ENCODE measurements at places on chromosomes 13 and 19.

DNA sequence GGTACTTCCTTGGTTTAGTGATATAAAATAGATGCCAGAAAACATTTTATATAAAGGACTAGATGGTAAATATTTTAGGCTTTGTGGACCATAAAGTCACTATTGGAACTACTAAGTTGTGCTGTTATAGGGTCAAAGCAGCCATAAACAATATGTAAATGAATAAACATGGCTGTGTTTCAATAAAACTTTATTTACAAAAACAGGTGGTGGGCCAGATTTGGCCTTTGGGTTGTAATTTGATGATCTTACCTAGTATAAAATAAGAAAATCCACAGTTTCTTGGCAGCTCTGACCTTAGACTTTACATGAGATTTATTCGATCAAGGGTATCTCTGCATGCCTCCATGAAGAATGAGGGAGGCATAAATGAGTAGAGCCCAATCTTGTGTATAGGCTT lies 232.0 kb upstream of the PCDH9 start:
- DNase-seq: no peak

GRCh38 chr19:41746593-41747227 lies 8.6 kb upstream of the CEACAM6 start:
- DNase-seq: peak; percentile 23

- DNase-seq: no peak
Measured at GRCh38 chr19:43688059-43688701, 18.2 kb upstream of the PLAUR start.

- DNase-seq: no peak
Measured at GRCh38 chr19:52673014-52673413, 34.9 kb upstream of the ZNF83 start.

GRCh38 chr19:17347361-17347760 lies 10.0 kb downstream of the GTPBP3 start:
- no peak for DNase-seq

DNA sequence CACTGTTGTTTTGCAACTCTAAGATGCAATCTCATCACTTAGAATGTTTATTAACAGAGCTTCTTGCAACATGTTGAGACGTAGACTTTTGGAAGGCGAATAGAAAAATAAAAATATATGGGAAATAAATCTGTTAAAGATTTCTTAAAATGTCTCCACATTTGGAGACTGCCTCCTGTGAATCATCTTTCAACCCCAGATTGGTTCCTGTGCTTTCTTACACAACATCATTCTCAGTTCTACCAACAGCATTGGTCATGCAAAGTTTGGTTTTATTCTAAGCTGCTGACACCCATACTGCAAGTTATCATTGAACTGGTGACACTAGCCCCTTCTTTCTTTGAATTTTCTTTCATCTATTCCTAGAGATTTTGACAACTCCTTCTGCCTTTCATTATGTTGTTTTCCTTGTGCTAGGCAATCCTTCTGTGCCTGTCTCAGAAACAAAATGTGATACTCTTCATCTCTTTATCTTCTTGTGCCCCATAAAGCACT lies 1.6 kb upstream of the IGFL3 start:
- no peak for DNase-seq

GRCh38 chr13:33180122-33180804 lies 105.3 kb downstream of the STARD13 start:
- DNase-seq: no peak

DNA sequence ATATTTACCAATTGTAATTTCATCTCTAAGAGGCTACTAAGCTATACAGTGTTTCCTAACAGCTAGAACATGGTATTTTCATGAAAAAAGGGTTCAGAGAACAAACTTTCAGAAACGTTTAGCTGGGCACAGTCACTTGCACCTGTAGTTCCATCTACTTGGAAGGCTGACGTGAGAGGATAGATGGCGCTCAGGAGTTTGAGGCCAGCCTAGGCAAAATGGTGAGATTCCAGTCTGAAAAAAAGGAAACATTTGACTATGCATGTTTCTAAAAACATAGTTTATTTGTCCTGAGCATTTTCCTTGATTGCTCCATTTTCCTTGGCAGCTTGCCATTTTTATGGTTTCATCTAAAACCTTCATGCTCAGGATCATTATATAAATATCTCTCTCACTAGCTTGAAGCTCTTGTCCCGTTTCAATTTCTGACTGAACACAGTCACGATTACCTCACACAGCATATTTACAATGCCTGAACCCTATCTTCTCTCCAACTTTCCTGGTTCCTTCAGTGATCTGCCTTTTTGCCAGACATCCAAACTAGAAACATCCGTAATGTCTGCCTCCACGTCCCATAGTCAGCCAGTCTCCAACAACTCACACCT lies 200.8 kb downstream of the RGCC start:
- DNase-seq: no peak

- no peak for DNase-seq
Measured at GRCh38 chr13:104953588-104953987, 1581.9 kb downstream of the EFNB2 start.

DNA sequence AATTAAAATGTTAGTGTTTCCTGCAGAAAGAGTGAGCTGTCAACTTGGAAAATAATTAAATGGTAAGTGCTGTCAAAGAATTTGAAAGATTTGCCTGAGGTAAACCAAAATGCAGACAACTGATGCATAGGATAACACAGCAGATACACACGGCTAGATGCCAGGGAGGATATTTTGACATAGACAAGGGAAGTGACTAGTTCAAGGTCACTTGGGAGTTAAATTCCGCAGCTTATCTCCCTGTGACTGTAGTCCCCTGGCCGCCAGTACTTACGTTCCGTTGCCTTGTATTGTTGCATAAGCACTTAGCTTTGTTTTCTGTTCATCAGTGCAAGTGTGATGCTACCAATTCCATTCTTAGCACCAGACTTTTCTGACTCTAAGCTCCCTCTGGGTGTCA lies 247.3 kb upstream of the MAB21L1 start:
- DNase-seq: no peak

DNA sequence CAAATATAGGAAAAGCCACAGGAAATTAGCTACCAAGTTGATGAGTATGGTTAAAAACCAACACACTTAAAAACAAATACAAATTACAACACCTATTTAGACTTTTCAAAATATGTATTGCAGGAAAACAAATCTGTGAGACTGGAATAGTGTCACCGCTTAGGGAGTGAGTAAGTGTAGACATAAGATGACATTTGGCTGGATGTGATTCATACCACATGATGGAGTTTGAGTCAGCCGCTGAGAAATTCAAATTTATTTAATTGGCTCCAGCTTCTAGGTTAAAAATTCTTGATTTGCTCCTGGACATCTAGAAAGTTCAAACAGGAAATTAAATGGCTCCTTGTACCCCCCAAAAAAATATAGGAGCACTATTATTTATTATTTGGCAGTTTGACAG lies 531.7 kb downstream of the SLITRK1 start:
- DNase-seq: no peak

- DNase-seq: no peak
Measured at GRCh38 chr19:55028757-55029156, 9.3 kb downstream of the GP6 start.

DNA sequence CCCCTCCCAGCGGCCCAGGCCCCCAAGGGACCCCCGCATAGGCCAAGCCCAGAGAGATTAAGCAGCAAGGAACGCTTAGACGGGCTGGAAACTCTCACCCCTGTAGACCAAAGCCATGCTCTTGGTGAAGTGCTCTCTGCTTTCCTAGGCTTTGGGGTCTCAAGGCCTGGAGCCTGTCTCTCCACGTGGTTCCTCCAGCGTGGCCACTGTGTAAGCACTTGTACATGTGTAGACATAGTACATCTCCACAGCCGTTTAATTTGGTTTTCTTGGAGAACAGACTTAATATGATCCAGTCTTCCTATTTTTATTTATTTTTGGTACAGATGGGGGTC lies 1.1 kb downstream of the NUDT19 start:
- no peak for DNase-seq

GRCh38 chr13:30033681-30034457 lies 183.5 kb upstream of the UBL3 start:
- no peak for DNase-seq

DNA sequence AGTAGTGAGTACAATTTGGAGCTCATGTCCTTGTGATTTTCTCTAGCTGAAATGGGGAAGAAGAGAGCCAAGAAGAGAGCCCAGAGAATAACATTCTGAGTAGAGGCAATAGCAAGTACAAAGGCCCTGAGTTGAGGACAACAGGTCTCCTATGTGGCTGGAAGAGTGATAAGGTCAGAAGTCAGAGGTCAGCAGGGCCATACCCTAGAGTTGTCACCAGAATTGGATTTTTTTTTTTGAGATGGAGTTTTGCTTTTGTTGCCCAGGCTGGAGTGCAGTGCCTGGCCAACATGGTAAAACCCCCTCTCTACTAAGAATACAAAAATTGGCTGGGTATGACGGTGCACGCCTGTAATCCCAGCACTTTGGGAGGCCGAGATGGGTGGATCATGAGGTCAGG lies 8.0 kb upstream of the TRIM28 start:
- DNase-seq: no peak

DNA sequence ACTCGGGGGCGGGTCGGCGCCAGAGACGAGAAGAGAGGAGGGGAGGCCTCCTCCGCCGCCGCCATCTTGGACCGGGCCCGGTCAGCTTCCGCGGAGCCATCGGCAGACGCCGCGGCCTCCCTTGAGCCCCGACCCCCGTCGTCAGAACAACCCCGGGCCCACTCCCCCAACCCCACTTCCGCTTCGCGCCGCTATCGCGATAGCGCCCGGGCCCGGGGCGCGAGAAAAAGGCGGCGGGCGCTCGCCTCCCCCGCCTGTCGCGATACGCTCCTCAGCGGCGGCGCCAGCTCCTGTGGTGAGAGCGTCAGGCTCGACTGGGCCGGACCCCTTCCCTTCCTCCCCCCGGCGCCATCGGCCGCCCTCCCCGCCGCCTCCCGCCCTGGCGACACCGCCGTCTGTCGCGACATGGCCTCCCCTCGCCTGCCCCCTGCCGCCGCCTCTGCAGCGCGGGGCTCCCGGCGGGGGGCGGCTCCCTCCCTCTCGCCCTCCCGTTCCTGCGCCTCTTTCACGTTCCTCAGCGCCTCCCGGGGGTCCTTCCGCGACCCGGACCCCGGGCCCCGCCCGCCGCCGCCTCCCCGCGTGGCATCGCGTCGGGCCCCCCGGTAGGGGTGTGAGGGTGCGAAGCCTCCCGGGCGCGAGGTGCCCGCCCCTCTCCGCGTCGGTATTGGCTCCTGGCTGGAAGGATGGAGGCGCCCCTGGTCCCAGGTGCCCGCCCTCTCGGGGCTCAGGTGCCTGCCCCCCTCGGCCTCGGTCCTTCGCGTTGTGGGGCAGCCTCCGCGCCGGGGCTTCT lies at the start of gene CNOT3:
TSS of gene CNOT3 (plus strand) at position 64 of the 790 bp plus-strand sequence. CDS start 5,217 bp downstream, outside the sequence.
- no peak for DNase-seq

DNA sequence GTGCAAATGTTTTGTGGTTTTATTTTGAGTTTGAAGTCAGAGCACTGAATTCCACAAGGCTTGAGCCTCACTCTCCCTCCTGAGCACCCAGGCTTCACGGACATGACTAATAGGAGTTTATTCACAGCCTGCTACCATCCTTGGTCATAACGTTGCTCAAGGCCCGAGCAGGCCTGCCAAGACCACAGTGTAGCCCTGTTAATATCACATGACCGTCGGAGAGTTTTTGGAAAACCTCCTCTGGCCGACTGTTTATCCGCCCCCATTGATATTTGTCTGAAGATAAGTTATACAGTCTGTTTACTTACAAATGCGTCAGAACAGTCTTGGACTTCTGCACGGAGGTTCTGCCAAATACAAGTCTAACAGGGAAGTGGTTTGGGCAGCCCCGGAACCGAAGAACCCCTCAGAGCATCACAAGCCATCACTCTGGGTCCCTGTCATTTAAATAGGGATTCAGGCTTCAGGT lies 89.9 kb downstream of the COL4A2 start:
- DNase-seq: no peak

- no peak for DNase-seq
Measured at GRCh38 chr13:29977476-29978120, 127.2 kb upstream of the UBL3 start.

- no peak for DNase-seq
Measured at GRCh38 chr19:46299004-46299509, 2.2 kb downstream of the HIF3A start.

GRCh38 chr13:29496241-29496712 lies 99.2 kb downstream of the SLC7A1 start:
- DNase-seq: no peak

DNA sequence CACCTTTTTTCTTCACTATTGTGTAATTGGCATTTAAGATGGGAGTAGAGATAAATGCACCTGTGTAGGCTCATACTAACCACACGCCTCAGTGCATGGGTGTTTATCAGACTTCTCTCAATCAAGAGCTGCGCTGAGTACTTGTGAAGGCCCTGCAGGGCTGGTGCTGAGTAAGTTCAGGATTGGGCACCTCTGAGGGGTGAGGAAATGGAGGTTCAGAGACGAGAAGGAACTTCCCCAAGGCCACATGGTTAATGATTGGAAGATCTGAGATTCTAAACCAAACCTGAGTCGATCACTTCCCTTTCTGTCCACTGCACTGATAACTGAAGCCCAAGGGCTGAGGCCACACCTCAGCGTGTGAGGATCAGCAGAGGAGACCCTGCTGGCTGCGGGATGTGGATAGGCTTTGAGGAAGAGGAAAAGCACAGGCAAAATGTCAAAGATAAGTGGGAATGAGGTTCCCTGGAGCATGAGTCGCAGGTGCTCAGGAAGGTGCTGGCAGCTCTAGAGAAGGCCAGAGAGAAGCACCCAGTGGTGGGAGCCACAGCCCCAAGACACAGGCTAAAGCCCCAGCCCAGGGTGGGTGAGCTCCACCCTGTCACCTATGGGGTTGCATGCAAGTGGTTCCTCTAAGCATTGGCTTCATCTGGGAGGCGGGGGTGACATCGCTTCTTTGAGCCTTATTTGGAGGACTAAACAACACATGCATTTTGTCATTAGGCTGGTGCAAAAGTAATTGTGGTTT lies 32.3 kb upstream of the GJB6 start:
- no peak for DNase-seq

DNA sequence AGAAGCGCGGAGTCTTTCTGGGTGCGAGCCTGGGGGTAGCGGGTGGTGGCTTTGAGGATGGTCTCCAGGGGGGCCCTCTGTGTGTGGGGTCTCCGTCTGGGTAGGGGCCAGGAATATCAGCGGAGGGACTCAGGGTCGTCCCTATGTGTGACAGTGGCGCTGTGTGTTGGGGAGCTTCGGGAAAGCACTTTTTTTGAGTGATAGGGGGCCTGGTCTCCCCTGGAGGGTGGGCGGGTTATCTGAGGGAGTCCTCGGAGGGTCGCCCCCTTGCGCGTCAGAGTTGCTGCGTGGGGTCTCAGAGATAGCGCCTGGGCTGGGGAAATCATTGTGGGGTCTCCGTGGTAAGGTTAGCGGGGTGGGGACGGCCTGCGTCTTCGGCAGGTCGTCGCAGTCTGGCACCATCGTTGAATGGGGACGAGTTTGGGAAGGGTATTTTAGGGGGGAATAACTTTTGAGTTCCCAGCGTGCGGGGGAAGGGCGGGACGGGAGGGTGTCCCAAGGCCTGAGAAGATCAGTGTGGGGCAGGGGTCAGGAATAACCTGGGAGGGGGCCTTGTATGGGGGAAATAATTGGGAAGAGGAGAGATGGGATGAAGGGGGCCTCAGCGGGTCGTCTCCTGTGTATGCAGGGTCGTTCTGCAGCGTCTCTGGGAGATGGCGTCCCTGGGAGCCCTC lies 857 bp downstream of the IER2 start:
- no peak for DNase-seq

DNA sequence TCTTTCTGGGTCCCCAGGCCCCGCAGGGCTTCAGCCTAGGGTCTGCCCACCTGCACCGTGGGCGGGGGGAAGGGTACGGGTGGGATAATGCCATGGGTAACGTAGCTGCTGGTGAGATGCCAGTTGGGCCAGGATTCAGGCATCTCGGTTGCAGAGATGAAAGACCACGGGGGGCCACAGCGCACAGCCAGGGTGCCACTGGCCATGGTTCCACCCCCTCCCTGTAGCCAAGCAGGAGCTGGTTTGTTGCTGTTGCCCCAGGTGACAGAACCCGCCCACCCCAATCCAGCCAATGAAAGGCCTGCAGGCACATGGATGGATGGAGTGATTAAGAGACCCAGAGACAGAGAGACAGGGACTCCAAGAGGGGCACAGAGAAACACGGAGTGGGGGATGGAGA lies 1.0 kb upstream of the CGB7 start:
- no peak for DNase-seq
